AML-193 (cell line): ENCODE measurements at places on chromosomes 7 and 10.

DNA sequence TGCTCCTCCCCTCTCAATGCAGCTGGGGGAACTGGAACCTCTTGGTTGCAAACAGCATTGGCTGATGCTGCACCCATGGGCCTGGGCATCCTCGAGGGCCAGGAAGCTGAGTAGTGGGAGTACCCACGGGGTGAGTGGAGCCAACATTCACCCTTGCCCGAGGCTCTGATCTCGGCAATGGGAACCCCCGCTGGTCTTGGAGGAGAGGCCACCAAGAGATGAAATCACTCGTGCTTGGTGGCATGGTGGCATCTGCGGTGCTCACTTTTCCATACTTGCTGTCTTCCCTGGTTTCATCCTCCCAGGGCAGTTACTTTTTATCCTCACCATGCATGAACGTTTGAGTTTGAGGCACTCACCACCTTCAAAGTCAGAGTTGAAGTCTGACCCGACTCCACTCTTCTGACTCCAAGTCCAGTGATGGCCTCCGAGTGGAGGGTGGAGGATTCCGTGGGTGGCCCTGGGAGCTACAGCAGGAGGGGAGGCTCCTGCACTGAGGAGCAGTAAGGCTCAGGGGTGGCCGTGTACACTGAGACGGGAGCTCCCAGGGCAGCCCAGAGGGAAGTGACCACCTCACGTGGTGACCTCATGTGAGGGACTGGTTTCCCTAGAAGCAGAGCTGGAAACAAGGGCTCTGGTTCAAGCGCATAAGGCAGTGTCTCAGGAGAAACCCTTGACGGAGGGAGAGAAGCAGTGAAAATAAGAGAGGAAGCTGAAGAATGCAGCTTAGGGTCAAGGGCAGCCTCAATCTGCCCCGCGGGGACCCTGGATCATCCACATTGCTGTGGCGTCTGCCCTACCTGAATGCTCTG is 349.1 kb downstream of the TCERG1L start:
- no peak for DNase-seq

DNA sequence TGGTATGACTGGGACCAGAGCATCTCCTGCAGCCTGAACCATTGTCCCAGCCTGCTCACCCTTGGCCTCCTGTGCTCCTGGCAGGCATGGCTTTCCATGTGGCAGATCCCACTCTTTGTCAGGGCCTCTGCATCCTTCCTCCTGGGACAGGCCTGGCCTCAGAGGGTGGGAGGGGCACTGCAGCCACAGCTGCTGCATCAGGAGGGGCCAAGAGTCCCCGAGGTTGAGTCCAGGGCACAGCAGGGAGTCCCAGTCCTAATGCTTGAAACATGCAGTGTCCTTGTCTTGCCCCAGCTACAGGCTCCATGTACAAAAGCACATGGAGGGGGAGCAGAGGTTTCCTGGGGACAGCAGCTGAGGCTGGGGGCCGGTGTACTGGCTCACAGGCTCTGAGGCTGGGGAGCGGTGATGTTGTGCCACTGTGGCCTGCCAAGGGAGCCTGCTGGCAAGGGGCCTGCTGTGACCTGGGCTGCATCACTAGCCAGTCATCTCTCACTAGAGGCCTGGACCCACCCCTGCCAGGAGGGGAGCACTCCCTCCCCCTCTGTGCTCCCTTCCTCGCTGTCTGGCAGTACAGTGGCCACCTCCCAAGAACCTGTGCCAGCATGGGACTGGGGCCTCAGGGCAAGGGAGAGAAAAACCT is 144.8 kb downstream of the ZNF248 start:
- DNase-seq, result no peak

GRCh38 chr10:129505500-129506075 is 38.5 kb downstream of the MGMT start:
- DNase-seq, result no peak

DNA sequence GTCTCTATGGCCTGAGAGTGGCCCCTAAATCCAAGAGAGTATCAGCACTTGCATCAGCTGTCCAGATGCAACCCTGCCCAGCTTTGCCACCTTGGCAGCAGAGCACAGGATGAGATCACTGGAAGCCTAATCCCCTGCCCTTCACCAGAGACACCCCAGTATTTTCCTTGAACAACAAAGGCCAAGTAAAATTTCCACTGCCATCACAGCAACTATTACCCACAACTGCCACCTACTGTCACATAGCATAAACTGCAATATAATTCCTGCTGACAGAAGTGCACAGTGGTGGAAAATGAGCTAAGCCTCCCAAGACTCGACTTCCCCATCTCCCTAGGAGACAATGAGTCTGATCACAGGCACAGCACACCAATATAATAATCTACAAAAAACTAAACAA is 462.8 kb upstream of the ZWINT start:
- DNase-seq, result peak; percentile 46

DNA sequence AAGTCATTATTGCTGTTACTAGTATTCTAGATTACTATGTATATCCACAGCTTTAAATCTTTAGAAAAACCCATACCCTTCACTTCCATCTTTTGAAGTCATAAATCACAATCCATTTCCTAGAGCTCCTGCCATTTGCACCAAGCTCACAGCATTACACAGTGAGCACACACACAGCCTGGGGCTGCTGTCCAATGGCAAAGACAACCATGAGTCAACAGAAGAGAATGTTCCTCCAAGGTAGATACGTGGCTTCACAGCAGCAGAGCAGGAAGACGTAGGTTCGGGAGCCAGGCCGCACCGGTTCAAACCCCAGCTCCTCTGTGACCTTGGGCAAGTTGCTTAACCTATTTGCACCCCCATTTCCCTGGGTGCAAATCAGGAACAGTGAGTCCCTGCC is 234.6 kb downstream of the DIP2C start:
- no peak for DNase-seq

- peak; percentile 74 for DNase-seq
These were observed 25.7 kb downstream of the SUV39H2 start for GRCh38 chr10:14904316-14904732.
